CD4-positive, alpha-beta T cell treated with Interleukin-17A for 4 hours (primary cell): ENCODE measurements at places on chromosomes 13 and 19.

DNA sequence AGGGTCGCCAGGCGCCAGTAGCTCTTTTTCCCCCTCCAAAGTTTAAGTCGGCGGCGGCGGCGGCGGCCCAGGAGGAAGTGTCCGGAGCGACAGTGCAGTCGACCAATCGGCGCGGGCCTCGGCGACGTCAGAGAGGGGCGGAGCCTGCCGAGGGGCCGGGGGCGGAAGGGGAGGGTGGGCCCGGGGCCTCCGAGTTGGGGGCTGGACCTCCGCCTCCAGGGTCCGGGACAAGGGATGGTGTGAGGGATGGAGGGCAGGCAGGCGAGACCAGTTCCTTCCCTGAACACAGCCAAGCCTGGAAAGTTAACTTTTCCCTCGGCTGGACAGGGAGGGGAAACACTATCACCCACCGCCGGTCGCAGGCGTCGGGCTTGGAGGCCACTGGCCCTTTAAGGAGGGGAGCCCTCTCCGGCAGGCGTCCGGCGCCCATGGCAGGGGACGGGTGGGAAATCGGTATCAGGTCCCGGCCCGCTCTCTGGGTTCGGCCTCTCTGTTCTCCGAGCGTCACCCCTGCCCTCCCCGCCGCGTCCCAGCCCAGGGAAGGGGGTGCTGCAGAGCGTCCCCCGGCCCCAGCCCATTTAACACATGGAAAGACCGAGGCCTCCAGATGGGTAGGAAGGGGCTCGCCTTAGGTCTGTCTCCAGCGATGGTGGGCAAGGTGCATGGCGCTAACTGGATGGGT, at the start of gene PRKD2:
PRKD2 (minus strand) TSS at position 81 of the 682 bp plus-strand sequence. CDS start 744 bp downstream, outside the sequence.
- DNase-seq = peak; percentile 89

- no peak for DNase-seq
Measured at GRCh38 chr19:1244693-1245451, 3.3 kb downstream of the ATP5F1D start.

DNA sequence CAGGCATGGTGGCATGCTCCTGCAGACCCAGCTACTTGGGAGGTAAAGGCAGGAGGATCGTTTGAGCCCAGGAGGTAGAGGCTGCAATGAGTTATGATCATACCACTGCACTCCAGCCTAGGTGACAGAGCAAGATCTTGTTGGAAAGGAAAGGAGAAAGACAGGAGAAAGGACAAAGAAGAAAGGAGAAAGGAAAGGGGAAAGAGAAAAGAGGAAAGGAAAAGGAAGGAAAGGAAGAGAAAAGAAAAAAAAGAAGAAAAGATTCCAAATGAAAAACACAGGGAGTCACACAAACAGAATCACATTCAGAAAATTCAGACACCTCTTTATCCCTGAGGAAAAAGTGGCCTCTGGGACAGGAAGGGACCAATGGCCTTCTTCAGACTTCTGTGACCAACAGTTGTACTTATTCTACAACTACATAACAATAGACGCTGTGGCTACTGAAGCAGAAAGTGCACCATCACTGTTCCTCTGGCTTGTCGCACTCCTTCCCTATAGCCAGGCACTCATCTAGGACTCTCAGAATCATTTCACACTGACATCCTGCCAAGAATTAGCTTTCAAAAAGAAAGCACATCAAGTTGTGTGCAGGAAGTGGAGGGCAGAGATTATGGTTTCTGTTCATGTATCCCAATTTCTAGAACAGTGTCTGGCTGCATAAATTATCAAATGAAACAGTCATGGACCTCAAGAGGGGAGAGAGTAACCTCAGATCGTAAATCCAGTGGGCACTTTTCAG, 5.9 kb downstream of the MTMR6 start:
- no peak for DNase-seq

DNA sequence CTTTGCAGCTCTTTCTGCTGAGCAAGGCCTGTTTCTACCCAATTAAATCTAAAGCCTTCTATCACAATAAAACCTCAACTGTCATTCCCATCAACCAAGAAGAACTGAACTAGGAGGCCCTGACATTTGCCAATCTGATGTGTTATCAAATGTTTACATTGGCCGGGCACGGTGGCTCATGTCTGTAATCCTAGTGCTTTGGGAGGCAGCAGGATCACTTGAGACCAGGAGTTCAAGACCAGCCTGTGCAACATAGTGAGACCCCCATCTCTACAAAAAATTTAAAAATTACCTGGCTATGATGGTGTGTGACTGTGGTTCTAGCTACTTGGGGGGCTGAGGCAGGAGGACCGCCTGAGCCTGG, 2.8 kb upstream of the FBXO17 start:
- no peak for DNase-seq

- no peak for DNase-seq
Measured at GRCh38 chr19:4206818-4207484, 22.4 kb upstream of the EBI3 start.

DNA sequence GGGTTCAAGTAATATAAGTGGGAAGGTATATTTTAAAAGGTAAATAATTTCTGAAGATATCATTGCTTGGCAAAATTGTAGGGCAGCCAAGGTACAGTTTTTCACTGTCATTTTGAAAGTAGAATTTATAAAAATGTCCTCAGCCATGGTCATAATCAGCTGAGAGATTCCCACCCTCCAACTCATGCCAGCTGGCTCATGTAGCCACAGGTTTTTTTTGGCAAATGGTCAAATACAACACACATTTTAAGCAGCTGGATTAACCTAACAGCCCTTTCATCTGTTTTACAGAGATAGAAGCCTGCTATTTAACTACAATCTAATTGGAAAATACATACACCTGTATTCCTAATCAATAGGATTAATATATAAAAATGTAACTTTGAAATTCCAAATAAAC, 619.2 kb upstream of the SGCG start:
- no peak for DNase-seq

DNA sequence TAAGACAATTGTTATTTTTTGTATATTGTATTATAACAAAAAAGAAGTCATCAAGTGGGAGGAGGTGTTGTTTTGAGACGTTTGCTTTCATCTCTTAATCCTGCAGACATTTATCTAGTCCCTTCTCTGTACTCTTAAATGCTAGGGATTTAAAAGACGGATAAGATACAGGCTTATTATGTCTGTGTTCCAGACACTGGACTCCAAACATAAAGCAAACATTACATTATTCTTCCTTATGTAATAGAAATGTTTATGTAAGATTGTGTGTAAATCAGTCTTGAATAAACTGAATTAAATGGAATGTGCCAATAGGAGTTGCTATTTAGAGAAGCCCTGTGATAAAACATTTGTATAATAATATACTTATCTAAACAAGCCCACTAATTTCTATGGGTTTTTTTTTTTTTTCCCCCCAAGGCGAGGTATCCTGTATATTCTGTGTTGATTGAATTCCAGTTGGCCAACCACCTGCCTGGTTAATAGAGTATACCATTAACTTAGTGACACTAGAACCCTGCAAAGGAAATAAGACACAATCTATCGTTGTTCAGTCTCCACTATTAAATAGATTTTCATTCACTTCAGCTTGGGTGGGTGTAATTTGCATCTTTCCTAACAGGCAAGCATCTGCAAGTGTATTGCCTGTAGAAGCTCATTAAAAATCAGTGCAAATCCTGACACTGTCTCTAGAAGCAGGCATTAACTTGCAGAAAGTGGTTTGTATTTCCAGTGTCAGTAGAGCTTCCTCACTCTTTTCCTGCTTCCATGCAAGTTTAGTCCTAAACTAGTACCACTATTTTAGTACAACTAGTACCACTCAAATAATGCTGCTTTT, 69.0 kb downstream of the LRCH1 start:
- DNase-seq = no peak

- no peak for DNase-seq
Measured at GRCh38 chr13:62510906-62511655, 1095.4 kb upstream of the PCDH20 start.

- peak; percentile 77 for DNase-seq
Measured at GRCh38 chr13:76991432-76991795, 467 bp upstream of the CLN5 start.

DNA sequence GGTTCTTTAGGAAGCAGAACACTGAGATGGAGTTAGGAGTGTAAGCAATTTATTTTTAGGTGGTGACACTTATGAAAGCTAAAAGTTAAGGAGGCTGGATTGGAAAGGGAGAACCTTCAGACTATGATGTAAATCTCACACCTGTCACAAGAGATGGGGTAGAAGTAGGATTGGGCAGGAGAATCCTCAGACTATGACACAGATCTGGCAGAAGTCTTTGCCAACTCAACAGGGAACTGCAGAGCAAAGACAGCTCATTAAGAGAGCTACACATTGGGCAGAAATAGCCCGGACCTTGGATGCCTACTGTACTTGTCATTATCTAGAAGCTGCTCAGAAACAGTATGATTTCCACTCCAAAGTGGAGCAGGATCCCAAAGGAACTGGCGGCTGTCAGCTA, 134.4 kb downstream of the DNAJC15 start:
- DNase-seq = no peak

DNA sequence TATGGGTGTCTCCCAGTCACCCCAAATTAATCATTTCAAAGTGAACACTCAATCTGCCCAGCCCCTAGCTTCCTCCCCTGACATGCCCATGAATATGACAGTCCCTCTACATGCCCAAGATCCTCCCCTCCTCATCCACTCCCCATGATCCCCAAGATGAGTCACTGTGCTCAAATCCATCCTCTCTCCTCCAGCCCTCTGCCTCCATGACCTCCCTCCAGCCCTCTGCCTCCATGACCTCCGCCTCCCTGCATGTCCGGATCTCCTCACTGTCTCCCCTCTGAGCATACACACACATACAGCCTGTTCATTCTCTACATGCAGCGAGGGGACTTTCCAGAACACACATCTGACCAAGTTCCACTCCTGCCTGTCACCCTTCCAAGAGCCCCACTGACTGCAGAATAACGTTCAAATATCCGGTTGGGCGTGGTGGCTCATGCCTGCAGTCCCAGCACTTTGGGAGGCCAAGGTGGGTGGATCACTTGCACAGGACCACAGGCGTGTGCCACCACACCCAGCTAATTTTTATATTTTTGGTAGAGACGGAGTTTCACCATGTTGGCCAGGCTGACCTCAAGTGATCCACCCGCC, 18.4 kb upstream of the FEM1A start:
- no peak for DNase-seq

GRCh38 chr13:84641491-84641890, 759.2 kb upstream of the SLITRK1 start:
- no peak for DNase-seq

- no peak for DNase-seq
Measured at GRCh38 chr19:29702963-29703320, 12.1 kb downstream of the C19orf12 start.

GRCh38 chr13:78020861-78021260, 102.2 kb upstream of the EDNRB start:
- no peak for DNase-seq

GRCh38 chr13:73231471-73231870, 172.7 kb downstream of the KLF5 start:
- DNase-seq = no peak
